ENCODE measurements at places on chromosomes 3 and 15.

DNA sequence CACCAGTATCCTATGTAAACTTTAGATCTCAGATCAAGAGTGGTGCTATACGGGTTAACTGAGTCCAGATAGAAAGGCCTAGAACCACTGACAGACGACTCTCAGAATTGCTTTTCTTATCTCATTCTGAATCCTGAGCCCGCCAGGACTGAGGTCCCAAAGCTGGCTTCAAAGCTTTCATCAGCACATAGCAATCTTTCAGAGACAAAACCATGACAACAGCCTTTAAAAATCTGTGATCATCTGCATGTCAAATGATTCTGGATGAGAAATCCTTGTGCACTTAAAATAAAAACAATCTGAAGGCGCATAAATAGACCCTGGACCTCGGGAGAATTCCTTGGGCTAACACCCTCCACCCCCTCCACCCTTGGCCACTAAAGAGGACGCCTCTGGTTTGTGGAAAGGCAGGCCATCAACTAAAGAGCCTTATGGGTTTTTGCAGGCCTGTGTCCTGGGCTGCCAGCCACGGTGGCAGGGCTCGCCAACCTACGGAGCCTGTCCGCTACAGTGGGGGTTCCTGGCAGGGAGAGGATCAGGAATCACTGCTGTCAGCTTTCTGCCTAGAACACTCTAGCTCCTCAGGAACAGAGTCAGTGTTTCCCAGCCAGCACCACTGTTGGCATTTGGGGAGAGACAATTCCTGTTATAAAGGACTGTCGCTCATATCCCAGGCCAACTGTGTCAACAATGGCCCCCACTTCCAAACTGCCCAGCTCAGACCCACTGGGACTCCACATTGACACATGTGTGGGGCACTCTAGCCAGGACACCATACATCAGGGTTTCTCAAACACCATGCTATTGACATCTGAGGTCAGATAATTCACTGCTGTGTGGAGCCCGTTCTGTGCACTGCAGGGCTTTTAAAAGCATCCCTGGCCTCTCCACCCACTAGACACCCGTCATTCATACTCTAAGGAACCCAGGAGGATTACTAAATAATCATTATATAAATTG lies 20.2 kb downstream of the TLE3 start:
- no peak for DNase-seq

GRCh38 chr3:37997791-37998370 lies 7.3 kb downstream of the VILL start:
- DNase-seq, result no peak

DNA sequence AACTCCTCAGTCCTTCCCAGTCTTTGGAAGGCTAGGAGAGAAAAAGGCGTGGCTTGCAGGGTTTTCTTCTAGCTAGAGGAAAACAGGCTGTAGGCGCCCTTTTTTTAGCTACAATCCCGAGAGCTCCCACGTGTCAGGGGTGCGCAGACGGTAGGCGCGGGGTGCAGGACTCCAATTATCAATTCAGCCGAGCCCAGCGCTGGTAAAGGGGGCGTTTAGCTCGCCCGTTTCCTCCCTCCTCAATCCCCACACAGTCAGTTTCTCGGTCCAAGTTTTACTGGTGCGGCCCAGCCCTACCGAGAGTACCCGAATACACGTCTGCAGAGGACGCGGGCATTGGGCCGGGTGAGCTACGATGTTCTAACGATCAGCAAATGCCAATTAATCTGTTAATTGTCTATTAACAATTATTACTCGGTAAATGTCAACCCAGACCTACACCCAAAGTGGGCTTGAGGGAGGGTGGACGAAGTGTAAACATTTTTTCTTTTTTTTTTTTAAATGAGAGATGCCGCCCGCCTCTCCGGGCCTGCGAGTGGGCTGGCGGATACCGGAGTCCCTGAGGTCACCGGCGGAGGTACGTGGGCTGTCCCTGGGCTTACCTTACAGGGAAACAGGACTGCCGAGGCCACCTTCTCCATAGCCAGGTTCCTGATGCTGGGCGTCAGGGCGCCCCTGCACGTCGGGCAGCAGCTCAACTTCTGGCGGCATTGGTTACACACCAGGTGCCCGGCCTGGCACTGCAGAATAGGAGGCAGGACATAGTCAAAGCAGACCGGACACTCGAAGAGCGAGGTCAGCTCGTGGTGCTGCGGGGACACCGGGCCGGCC lies 923 bp downstream of the SIAH2 start:
- DNase-seq, result no peak

DNA sequence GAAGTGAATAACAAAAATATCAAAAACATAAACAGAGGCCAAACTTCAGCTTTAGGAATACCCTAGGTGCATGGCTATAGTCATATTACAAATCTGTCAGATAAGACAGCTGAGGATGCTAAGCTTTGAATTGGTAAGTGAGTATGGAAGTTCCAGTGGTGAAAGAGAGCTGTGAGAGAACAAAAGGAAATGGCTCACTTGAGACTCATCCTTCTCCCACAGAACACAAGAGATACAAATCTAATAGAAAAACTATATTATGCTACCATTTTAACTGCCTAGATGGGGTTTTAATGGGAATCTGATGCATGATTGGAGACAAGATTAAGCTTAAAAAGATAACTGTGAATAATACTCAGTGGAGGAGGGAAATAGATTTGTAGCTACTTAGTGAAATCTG lies 21.5 kb upstream of the PEX5L start:
- DNase-seq, result no peak

DNA sequence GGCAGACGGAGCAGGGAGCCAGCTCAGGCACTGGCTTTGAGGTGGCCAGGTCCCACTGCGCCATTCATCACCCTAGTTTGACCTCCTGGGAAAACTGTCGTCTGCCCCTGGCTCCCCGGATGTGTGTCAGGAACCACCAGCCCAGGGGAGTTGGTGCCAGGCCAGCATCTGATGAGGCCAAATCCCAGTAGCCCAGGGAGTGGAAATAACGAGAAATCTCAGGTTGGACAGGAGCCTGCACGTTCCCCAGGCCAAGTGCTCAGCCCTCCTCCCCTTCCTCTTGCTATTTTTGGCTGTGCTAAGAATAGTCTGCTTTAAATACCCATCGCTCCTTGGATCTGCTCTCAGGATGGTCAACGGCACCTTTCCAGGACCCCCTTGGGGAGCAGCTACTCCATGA lies 93.1 kb upstream of the RPL32 start:
- DNase-seq, result no peak

GRCh38 chr3:44803298-44803697 lies 41.7 kb downstream of the KIF15 start:
- DNase-seq, result no peak

DNA sequence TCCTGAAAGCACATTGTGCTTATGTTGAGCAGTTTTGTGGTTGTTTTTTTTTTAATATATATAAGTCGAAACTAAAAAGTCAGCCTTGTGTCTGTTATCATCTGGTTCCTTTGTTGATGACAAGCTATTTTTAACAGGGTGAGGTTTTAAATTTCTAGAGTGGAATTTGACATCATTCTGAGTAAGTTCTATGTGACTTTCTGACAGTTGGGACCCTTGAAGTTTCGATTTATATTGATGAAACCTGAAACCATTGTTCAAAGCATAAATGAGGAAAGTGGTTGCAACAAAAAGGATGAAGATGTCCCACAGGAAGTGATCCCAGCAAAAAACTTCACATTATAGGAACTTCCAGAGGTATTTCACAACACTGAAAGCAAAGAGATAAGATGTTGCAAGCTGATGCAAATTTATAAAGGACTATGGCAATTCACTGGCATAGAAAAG lies 94.0 kb downstream of the CYP19A1 start:
- DNase-seq, result no peak

DNA sequence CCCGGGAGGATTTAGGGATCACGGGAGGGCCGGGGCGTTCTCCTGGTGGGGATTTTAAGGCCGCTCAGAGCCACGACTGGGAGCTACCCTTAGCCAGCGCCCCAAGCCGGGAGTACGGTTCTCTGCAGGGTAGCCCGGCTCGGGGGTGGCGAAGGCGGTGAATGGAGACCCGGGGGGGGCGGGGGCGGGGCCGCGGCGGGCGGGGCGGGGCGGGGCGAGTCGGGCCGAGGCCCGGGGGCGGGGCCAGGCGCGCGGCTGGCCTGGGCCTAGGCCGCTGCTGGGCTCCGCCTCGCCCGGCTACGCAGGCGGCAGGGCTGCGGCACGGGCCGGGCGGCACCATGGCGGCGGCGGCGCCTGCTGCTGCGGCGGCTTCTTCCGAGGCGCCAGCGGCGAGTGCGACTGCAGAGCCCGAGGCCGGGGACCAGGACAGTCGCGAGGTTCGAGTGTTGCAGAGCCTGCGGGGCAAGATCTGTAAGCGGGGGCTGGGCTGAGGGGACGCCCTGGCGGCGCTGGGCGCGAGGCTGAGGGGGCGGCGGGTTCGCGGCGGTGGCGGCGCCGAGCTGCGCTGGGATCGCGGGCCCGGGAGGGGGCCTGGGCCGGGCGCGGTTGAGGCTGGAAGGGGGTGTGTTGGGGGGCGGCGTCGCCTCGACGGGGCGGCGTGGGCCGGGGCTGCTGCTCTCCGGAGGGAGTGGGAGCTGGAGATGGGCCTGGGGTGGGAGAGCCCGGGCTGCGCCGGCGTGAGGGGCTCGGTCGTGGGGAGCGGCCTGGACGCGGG lies at the start of gene RASA2:
TSS of gene RASA2 (plus strand) at position 282 of the 775 bp plus-strand sequence. CDS start at position 339, 57 bp downstream.
- DNase-seq, result no peak

- DNase-seq, result no peak
Observed at GRCh38 chr3:177603148-177603603, 405.9 kb upstream of the TBL1XR1 start.

DNA sequence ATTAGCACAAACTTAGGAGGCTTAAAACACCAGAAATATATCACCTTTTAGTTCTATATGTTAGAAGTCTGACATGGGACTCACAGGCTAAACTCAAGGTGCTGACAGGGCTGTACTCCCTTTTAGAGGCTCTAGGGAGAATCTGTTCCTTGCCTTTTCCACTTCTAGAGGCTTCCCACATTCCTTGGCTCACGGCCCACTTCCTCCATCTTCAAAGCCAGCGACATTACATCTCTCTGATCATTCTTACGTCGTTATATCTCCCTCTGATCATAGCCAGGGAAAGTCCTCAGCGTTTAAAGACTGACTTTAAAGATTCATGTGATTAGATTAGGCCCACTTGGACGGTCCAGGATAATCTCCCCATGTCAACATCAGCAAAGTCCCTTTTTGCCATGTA lies 166.3 kb downstream of the GREM1 start:
- DNase-seq, result no peak

GRCh38 chr15:92195241-92195640 lies 198.4 kb upstream of the ST8SIA2 start:
- no peak for DNase-seq

- no peak for DNase-seq
Observed at GRCh38 chr3:69052472-69052898, 352 bp upstream of the TMF1 start.

- no peak for DNase-seq
Observed at GRCh38 chr15:45544266-45545023, 21.9 kb upstream of the SLC30A4 start.

DNA sequence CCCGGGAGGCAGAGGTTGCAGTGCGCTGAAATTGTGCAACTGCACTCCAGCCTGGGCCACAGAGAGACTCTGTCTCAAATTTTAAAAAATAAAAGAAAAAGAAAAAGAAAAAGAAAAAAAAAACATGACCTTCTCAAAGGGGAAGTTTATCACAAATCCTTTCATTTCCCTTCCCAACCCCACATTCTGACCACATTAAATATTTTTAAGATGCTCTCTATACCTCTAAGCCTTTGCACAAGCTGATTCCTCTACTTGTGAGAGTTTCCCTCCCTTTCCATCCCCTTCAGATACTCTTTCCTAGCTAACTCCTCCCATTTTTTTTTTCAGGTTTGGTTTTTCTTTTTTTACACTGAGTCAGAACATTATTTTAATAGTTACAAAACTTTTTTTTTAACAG lies 4.0 kb downstream of the HIGD1A start:
- DNase-seq, result no peak

Measured in iPS DF 19.7 (cell line).